ENCODE measurements at places on chromosomes 6 and 20.

DNA sequence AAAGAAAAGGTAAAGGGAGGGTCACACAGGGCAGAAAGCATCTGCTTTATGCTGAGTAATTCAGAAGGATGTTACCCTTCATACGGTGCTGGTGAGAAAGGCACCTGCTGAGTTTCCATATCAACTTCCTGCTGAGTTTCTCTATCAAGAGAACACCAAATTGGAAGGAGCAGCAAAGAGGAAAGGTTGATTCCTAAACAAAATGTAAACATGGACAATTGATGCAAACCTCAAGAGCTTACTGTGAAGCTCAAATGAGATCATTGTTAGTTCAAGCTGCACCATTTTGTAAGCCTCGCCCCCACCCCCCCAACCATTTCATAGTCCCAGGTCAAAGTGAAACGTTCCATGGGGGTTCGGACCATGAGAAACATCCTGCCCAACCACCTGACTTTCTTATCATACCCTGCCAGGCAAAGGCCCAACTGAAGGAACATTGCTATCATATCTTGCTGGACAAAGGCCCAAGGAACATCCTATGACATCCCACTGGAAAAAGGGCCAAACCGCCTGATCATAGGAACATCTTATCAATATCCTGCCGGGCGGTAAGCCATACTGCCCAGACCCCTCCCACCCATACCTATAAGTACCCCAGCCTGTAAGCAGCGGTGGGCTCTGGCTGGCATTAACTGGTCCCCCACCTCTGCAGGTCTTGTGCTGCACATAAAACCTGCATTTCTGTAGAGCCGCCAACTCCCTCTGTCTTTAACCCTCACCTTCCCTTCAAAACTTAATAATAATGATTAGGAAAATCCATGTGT lies 171.6 kb downstream of the UBE3D start:
- DNase-seq, result no peak

DNA sequence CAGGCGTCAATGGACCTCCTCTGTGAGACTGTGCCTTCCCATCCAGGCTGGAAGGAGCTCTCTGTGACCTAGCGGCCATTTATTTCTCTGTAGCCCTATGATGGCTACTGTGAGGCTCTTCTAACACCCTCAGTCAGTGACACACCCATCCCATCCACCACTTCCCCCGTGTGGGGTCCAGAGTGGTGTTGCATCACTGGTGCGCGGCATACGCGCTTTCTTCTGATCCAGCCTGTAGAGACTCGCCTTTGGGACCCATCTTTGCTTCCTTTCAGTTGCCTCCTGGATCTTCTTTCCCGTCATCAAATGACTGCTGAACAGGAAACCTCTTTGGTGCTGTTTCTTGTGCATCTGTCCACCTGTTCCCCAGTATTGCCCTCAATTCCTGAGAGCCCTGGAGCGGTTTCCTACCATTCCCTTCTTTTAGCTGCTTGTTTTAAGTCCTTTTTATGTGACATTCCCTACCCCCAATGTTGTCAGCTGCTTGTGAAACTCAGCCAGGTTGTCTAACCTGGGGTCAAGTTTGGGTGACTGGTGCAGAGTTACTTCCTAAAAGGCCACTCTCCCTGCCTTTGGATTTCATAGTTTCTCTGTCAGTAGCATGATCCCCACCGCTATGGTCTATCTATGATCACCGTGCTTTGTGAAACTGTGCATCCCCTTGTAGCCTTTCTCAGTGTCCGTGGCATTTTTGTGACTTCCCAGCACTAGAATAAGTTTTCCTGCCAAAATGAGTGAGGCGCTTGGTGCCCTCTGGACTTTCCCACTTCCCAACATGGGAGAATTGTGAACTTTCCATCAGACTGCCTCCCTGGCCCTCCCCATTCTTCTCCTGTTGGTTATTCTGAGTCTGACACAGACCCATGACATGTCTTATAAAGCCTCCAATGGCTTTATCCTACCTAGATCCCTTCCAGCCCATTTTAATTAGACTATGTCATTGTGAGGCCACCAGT lies 5.7 kb downstream of the PRR3 start:
- DNase-seq, result no peak

GRCh38 chr6:156131221-156131903 lies 645.8 kb upstream of the ARID1B start:
- no peak for DNase-seq

DNA sequence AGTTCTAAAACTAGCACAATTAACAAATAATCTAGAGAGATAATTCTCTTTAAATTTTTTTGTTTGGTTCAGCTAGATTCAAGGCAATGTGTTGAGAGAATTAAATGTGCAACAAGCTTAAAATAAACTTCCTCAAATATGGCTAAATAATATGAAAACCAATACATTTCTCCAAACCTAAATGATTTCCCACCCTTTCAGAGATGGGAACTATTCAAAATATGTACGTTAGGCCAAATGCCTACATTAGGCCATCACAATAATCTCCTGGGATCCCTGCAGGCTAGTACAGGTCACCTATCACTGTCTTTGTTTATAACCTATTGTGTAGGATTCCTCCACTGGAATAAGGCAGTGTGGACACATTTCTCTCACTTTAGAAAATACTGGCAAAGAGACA lies 1.7 kb downstream of the FAXC start:
- no peak for DNase-seq

- no peak for DNase-seq
Observed at GRCh38 chr6:11224252-11224965, 8.1 kb downstream of the NEDD9 start.

DNA sequence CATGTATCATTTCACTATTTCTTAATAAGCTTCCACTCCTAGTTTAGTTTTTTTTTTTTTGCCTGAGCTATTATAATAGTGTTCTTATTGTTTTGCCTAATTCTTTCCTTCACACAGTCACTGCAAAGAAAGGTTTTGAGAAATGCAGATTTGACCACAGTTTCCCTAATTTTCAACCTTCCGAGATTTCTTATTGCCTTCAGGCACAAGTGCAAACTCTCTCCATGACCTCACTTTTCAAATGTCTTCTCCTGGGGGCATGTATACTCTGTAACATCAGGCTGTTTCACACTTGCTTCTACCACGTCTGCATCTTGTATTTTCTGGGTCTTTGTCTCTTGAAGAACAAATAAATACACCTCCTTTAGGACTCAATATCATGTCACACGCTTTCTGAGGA lies 339.0 kb upstream of the CITED2 start:
- no peak for DNase-seq
